ENCODE measurements at places on chromosomes 13 and 19.

- DNase-seq: no peak
Measured at GRCh38 chr13:111555268-111555808, 234.9 kb downstream of the TEX29 start.

GRCh38 chr13:50631041-50631440, 212.5 kb downstream of the DLEU7 start:
- DNase-seq: no peak

DNA sequence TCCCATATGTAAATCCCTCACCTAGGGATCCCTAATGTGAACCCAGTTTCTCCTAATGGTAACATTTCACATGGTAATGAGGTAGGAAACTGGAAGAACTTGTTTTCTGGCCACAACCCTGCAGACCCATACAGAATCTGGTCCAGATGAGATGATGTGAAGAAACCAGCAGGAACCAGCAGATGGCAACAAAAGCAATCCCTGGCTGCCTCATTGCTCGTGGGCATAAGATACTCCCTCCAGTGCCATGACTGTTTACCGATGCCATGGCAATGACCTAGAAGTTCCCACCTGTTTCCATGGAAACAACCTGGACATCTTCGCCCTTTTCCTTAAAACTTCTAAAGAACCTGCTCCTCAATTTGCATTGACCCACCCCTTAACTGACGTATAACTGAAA, 1.4 kb upstream of the CD209 start:
- DNase-seq: no peak

DNA sequence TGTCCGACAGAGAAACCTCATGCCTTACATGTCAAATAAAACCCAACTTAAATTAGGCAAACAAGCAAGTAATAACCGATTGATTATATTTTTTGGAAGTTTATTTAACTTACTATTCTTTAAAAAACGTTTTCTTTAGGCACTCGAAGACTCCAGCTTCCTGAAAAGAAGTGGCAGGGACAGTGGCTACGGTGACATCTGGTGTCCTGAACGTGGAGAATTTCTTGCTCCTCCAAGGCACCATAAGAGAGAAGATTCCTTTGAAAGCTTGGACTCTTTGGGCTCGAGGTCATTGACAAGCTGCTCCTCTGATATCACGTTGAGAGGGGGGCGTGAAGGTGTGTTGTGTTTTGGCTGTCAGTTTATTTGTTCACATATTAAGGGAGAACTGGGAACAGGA, 164.4 kb downstream of the LMO7 start:
- no peak for DNase-seq

- peak; percentile 29 for DNase-seq
Measured at GRCh38 chr13:21328201-21328600, 130.9 kb downstream of the ZDHHC20 start.

GRCh38 chr19:7149956-7150705, 80.6 kb downstream of the ZNF557 start:
- no peak for DNase-seq

DNA sequence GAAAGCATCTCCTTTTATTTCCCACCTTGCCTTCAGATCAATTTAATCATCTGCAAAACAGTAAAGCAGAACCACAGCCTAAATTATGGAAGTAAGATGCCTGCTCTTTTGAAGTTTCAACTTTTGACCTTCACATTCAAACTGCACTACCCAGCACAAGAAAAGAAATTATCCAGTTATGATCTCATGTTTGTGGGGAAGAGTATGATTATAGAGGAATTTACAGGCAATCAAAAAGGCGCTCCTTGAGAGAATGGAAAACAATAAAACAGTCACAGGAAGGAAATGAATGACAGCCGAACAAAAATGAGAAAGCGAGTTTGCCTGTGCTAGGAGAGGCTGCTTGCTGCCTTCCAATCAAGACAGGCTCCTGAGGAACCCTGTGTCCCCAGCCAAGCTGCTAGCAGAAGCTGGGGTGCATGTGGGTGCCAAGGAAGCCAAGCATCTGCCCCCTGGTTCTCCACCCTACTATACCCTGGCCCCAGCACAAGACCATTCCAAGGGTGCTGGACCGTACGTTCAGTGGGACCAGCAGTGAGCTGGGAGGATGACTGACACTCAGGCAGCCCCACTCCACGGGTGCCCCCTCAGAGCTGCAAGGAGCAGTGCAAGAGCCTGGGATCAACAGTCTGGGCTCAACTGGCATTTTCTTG, 47.8 kb downstream of the PEPD start:
- DNase-seq: no peak

DNA sequence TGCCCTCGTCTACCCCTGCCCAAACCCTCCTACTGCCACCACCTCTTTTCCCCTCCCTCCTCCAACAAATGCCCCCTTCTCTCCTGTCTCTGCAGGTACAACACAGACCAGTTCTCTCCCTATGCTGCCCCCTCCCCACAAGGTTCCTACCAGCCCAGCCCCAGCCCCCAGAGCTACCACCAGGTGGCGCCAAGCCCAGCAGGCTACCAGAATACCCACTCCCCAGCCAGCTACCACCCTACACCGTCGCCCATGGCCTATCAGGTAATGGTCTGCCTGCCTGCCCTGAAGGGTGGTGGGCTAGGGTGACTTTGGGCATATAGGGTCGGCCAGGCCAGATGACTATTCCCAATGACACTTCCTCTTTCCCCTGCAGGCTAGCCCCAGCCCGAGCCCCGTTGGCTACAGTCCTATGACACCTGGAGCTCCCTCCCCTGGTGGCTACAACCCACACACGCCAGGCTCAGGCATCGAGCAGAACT, 6.5 kb upstream of the TIMM50 start:
- DNase-seq: peak; percentile 91

GRCh38 chr19:35531291-35531690, 2.0 kb upstream of the GAPDHS start:
- DNase-seq: no peak

DNA sequence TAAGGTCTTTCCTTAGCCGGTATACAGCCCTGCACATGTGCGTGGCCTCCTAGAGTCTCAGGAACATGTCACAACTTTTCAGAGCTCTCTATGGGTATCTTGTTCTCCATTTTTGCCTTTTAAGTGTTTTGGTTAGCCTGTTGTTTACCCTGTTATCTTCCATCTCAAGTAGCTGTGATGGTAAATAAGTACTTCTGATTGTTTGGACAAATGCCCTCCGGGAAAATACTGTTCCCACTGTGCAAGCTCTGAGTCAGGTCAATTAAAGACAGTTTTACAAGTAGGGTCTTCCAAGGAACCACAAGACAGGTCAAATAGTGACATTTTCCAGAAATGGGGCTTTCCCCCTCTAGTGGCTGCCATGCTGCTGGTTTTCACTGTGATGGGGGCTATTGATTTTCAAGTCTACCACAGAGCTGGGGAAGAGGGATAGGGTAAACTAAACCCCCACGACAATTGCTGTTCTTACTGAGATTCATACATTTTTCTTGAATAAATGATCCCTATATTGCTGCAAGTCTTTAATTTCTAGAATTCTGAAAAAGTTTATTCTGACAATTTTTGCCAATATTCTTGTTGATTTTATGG, 109.5 kb downstream of the TM9SF2 start:
- DNase-seq: no peak

DNA sequence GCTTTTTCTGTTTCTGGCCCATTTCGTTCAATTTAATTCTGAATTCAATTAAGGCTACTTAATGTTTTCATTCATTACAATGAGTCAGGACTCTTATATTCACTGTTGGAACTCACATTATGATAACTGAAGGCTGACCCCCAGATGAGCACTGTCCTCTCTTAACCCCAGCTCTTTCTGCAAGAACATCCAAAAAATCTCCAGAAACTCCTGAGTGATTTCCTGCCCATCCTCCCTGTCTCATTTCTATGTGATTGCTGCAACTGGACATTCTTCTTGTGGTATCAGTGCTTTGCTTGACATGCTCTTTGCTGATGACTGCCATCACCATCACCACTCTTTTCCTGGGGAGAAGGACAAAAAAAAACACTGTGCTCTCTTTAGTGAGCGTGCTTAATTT, 240.3 kb downstream of the SPRY2 start:
- no peak for DNase-seq

Data from nephron progenitor cell (in vitro differentiated cells).